ENCODE measurements at places on chromosomes 1 and 21.

DNA sequence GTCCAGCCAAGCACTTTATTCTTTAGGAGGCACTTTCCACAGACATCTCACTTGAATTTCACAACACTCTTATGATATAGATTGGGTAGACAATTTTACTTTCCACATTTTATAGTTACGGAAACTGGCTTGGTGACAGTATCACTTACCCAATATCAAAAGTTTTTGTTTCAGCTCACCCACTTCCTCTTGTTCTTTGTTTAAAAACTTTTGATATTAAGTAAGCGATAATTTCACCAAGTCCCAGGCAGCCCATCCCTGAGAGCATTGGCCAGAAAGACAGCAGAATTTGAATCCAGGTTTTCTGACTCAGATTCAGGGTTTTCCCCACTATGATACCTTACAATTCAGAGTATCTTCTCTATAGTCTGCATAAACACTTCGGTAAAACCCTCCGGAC is 60.0 kb downstream of the LRIG2 start:
- DNase-seq = no peak

DNA sequence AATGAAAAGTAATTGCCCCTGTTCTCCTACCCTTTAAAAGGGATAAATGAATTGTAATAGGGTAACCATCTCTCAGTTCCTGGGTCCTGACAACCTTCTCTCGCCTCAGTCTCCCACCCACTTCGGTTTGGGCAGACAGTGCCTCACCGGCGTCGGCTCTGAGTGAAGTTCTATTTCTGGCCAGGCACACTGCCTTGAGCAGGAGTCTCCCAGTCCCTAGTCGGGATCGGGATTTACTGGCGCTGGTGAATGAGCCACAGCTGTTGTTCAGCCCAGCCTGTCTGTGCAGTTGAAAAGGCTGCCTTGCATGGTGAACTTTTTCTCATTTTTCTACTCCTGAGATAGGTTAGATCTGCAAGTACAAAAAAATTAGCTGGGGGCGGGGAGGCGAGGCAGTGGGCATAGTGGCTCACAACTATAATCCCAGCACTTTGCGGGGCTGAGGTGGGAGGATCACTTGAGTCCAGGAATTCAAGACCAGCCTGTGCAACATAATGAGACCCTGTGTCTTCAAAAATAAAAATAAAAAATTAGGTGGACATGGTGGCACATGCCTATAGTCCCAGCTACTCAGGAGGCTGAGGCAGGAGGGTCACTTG is 7.4 kb downstream of the PLEKHM2 start:
- DNase-seq = no peak

DNA sequence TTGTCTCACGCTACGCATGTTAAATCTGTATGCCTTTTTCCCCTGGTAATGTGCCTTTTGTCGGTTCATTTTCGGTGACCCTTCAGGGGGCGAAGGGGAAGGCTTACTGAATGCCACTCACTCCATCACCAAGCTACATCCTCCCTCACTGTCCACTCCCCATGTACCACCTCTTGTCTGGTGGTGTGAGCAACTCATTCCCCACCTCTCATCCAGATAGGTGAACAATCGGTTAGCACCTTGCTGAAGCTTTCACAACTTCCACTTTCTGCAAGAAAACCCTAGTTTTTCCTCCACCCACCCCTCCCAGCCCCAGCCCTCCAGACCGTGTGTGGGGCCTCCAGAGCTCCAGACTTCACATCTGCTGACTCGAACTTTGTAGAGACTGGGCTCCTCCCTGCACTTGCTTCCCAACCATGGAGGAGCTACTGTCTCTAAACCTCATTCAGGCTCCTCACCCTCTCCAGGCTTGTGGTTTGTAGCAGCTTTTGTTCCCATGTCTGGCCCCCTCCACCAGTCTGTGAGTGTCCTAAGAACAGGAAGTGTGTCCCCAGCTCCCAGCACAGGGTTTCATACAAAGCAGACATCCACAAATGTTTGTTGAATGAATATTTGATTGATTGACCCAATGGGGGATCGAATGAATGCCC is 48.4 kb upstream of the RUNX3 start:
- no peak for DNase-seq

GRCh38 chr1:36178471-36179219 is 22.7 kb downstream of the MAP7D1 start:
- no peak for DNase-seq

GRCh38 chr1:41639332-41639936 is 155.0 kb upstream of the EDN2 start:
- peak; percentile 20 for DNase-seq

DNA sequence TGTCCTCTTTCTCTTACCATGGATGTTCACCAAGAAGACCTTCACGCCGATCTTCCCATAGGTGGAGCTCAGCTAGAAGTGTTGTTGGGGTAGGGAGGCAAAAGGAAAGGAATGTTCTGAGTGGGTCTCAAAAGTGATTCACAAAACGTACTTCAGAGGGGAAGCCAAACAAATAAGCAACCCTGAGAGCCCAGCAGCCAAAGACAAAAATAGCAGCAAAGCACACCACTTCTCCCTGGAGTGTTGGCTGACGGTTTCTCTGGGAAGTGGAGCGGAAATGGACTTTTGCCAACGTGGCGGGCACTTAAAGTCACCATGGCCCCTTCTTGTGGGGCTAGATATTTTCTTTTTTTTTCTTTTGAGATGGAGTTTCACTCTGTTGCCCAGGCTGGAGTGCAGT is 23.1 kb downstream of the SLC26A9 start:
- no peak for DNase-seq

GRCh38 chr1:55216096-55216495 is 932 bp upstream of the USP24 start:
- no peak for DNase-seq

DNA sequence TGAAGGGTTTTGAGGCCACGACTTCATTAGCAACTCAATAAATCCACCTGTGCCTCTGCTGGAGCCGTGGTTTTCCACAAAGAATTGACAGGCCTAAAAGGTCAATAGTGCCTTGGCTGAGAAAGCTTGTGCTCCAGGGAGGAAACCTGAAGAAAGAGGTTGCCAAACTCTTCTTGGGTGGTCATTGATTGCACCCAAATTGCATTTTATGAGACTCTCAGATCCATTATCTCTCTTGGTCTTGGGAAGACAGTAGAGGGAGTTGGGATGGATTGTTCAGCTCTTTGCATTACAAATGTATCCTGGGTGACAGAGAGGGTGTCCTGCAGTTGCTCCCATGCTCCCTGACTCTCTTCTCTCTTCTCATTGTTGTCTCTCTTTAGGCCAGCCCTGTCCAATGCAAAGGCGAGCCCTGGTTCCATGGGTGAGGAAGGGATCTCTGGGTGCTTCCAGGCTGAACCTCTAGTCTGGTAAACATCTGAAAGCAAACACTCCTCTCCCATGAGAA is 46.1 kb upstream of the HTR1D start:
- DNase-seq = no peak

- no peak for DNase-seq
Measured at GRCh38 chr1:18322368-18323032, 158.2 kb upstream of the KLHDC7A start.

- DNase-seq = no peak
Measured at GRCh38 chr1:162397039-162397448, 14.9 kb downstream of the SH2D1B start.

GRCh38 chr1:116724765-116725375 is 29.4 kb upstream of the CD2 start:
- DNase-seq = peak; percentile 18

- no peak for DNase-seq
Measured at GRCh38 chr21:42581336-42581992, 67.8 kb downstream of the SLC37A1 start.

- DNase-seq = no peak
Measured at GRCh38 chr21:20013851-20014250, 984.4 kb upstream of the NCAM2 start.

All from COLO829 (cell line).